Osteoblast (primary cell): ENCODE measurements at places on chromosomes 13 and 19.

GRCh38 chr19:35352177-35352447 lies 4.4 kb downstream of the FFAR1 start:
- no peak overlapping the region for H3K27ac ChIP-seq
- H3K4me1 ChIP-seq: no peaks in the 10 kb centered on the region
- H3K27me3 ChIP-seq: peaks cover 5% of the 10 kb centered on the region
- no peaks in the 10 kb centered on the region for H3K36me3 ChIP-seq
- DNase-seq: no peak
- no peak overlapping the region for H3K4me3 ChIP-seq

DNA sequence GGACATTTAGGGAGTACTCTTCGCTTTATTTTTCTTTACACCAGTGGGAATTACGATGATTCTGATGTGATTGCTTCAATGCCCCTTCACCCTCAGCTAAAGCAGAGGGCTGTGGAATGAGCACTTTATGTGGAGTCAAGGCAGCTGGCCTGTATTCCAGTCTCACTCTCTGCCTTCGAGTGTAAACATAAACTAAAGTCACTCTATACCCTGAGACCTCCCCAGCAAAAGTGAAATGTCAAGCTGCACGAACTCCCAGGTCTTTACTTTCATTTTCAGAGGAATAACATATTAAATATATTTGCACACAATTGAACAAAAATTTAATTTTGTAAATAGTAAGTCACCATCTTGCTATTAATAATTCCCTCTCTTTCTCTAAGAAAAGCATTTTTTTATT lies 557.1 kb downstream of the DACH1 start:
- H3K36me3 ChIP-seq: no peaks in the 10 kb centered on the region
- no peaks in the 10 kb centered on the region for H3K27me3 ChIP-seq
- DNase-seq: no peak
- no peak overlapping the region for H3K27ac ChIP-seq

GRCh38 chr13:84739021-84739420 lies 856.7 kb upstream of the SLITRK1 start:
- H3K36me3 ChIP-seq: no peaks in the 10 kb centered on the region
- no peak for DNase-seq
- H3K27ac ChIP-seq: no peak overlapping the region
- H3K4me1 ChIP-seq: no peaks in the 10 kb centered on the region

GRCh38 chr19:31627620-31628365 lies 278.6 kb upstream of the TSHZ3 start:
- H3K36me3 ChIP-seq: no peaks in the 10 kb centered on the region
- no peaks in the 10 kb centered on the region for H3K27me3 ChIP-seq

- peak overlapping the region; percentile 89 for H3K4me3 ChIP-seq
- H3K36me3 ChIP-seq: peaks cover 2% of the 10 kb centered on the region
- peak; percentile 100 for DNase-seq
- peak overlapping the region; percentile 48 for H3K27ac ChIP-seq
Observed at GRCh38 chr19:531009-531752, 379 bp upstream of the CDC34 start.

DNA sequence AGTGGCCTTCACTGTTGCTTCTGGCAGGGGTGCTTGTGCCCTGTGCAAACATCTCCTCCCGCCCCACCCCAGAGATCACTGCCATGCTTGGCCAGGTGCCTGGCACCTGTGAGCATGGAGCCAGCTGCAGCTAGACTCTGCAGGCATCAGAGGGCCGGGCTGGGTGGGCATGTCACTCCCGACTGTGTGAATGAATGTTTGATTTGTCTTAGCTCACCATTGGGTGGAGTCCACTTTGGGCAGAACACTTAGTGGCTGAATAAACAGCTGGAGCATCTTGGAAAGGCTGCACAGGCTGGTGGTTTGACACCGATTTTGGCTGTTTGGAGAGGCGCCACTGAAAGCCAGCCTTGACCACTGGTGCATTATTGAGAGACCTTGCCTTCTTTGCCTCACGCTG lies 267.3 kb downstream of the DLEU7 start:
- peaks cover 32% of the 10 kb centered on the region for H3K4me1 ChIP-seq
- H3K27me3 ChIP-seq: no peaks in the 10 kb centered on the region

DNA sequence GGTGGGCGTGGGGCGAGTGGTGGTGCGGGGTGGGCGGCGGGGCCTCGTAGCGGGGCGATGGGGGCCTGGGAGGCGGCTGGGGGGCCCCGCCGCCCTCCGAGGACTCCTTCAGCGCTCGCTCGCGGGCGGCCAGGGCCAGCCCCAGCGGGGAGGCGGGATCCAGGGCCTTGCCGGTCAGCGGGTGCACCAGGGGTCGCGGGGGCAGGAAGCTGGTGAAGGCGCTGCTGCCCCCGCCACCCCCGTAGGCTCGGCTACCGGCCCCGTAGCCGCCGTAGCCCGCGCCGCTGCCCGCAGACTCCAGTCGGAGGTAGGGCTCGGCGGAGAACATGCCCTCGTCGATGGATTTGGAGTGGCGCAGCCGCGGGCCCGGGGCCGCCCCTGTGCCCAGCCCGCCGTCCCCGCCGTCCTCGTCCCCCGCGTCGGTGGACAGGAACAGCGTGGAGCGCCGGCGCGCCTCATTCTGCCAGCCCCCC lies 18.6 kb downstream of the C19orf81 start:
- no peak for DNase-seq
- no peaks in the 10 kb centered on the region for H3K4me1 ChIP-seq
- no peak overlapping the region for H3K4me3 ChIP-seq
- H3K27me3 ChIP-seq: peaks cover 25% of the 10 kb centered on the region
- H3K36me3 ChIP-seq: no peaks in the 10 kb centered on the region

GRCh38 chr13:113869263-113869662 lies 5.4 kb upstream of the GAS6 start:
- no peaks in the 10 kb centered on the region for H3K27me3 ChIP-seq
- no peak overlapping the region for H3K27ac ChIP-seq
- H3K4me3 ChIP-seq: no peak overlapping the region
- H3K4me1 ChIP-seq: peaks cover 4% of the 10 kb centered on the region
- H3K36me3 ChIP-seq: no peaks in the 10 kb centered on the region

DNA sequence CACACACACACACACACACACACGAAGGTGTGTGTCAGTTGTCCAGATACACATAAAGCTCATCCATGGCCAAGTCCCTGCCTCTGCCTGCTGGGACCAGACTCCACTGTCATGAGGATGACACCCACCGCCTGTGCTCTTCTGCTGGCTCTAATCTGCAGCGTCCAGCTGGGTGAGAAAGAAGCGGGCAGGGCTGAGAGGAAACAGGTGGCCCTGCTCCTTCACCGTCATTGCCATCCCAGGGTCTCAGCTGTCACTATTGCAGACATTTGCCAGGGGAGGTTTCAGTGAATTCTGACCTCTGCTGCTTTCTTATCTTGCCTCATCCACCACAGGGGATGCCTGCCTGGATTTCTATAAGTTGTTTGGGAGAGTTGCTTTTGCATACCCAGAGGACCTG lies 31.4 kb downstream of the SCGB2B2 start:
- H3K4me3 ChIP-seq: no peak overlapping the region
- H3K4me1 ChIP-seq: no peaks in the 10 kb centered on the region

DNA sequence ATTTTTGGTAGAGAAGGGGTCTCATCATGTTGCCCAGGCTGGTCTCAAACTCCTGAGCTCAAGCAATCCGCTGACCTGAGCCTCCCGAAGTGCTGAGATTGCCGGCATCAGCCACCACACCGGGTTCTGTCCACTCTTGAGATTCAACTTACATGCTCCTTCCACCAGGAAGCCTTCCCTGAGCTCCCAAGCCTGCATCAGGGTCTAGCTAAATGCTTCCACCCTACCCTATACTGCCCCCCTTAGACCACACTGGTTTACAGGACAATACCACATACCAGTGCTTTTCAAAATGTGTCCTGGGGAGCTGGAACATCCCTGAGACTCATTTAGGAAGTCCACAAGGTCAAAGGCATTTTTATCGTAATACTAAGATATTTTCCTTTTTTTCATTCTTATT lies 15.1 kb upstream of the CACNG8 start:
- peaks cover 11% of the 10 kb centered on the region for H3K27me3 ChIP-seq
- no peak overlapping the region for H3K27ac ChIP-seq
- no peak overlapping the region for H3K4me3 ChIP-seq
- H3K36me3 ChIP-seq: no peaks in the 10 kb centered on the region
- DNase-seq: no peak
- no peaks in the 10 kb centered on the region for H3K4me1 ChIP-seq

DNA sequence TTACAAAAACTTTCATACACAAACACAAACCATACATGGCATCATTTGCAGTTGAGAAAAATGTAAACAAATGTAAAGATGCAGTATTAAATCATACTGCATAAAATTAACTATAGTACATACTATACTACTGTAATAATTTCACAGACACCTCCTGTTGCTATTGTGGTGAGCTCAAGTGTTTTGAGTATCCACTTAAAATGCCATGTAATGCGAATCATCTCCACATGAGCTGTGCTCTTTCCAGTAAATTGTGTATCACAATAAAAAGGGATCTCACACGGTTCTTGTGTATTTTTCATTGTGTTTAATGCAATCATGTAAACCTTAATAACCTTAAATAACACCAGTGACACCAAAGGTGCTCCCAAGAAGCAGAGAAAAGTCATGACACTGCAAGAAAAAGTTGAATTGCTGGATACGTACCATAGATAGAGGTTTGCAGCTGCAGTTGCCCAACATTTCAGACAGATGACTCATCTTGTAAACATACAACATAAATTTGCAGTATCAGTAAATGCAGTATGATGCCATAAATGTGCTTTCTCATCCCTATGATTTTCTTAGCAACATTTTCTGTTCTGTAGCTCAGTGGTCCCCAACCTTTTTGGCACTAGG lies 166.6 kb downstream of the RAP2A start:
- no peak overlapping the region for H3K27ac ChIP-seq
- no peaks in the 10 kb centered on the region for H3K4me1 ChIP-seq
- no peaks in the 10 kb centered on the region for H3K27me3 ChIP-seq

DNA sequence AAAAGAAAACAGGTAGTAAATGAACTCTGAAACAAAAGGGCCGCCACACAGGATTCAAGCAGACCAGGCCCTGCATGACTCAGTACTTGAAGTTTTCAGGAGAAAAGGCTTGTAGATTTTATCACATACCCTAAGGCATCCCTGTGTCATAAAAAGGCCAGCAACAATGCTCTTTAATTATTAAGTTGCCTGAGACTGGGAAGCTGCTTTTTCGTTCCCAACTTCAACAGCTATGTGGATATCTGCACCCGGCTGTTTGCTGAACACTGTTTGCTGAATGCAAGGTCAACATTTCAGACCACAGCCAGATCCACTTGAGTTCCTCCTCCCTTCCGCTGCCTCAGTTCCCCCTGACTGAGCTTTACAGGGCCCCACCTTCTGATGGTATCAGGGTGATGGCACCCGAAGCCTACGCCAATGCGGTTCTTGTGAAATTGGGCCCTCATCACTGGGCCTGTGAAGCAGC lies 6.1 kb upstream of the ECH1 start:
- no peak overlapping the region for H3K4me3 ChIP-seq
- peaks cover 11% of the 10 kb centered on the region for H3K4me1 ChIP-seq
- H3K27ac ChIP-seq: no peak overlapping the region
- H3K36me3 ChIP-seq: peaks cover 68% of the 10 kb centered on the region

DNA sequence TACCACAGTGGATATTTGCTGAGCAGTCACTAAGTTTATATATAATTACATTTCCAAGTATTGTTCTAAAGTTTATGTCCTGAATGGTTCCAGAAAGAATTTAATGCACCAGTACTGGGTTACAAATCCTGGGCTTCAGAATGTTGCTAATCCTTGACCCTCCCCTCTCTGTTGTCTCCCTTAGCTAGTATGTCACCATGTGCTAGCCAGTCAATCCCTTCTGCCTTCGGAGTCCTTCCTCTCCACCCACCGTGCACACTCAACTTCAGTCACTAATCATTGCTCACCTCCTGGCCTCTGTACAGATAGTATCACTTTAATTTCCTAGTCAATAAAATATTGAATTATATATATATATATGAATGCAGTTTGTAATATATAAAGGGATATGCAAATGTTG lies 7.5 kb downstream of the FAM124A start:
- H3K27ac ChIP-seq: no peak overlapping the region
- no peak for DNase-seq
- H3K36me3 ChIP-seq: no peaks in the 10 kb centered on the region
- H3K4me1 ChIP-seq: no peaks in the 10 kb centered on the region

- no peaks in the 10 kb centered on the region for H3K27me3 ChIP-seq
- peaks cover 14% of the 10 kb centered on the region for H3K36me3 ChIP-seq
- peak overlapping the region; percentile 86 for H3K4me3 ChIP-seq
- H3K27ac ChIP-seq: peak overlapping the region; percentile 99
Observed at GRCh38 chr13:33284916-33285315, 639 bp downstream of the STARD13 start.

- H3K4me3 ChIP-seq: no peak overlapping the region
- H3K4me1 ChIP-seq: peaks cover 24% of the 10 kb centered on the region
- no peak for DNase-seq
- no peaks in the 10 kb centered on the region for H3K27me3 ChIP-seq
- H3K36me3 ChIP-seq: peaks cover 6% of the 10 kb centered on the region
Observed at GRCh38 chr19:16333001-16333586, 8.5 kb downstream of the KLF2 start.

- DNase-seq: peak; percentile 96
- no peaks in the 10 kb centered on the region for H3K27me3 ChIP-seq
- peaks cover 8% of the 10 kb centered on the region for H3K36me3 ChIP-seq
- H3K4me1 ChIP-seq: peaks cover 35% of the 10 kb centered on the region
- H3K4me3 ChIP-seq: peak overlapping the region; percentile 63
Observed at GRCh38 chr19:11137542-11138384, 17.8 kb downstream of the SPC24 start.

- DNase-seq: no peak
- no peaks in the 10 kb centered on the region for H3K27me3 ChIP-seq
- H3K27ac ChIP-seq: no peak overlapping the region
- no peak overlapping the region for H3K4me3 ChIP-seq
- H3K4me1 ChIP-seq: peaks cover 7% of the 10 kb centered on the region
Observed at GRCh38 chr13:21322327-21322965, 136.7 kb downstream of the ZDHHC20 start.

GRCh38 chr13:42125046-42125445 lies 76.6 kb downstream of the DGKH start:
- no peaks in the 10 kb centered on the region for H3K27me3 ChIP-seq
- peaks cover 2% of the 10 kb centered on the region for H3K36me3 ChIP-seq
- H3K27ac ChIP-seq: no peak overlapping the region
- DNase-seq: no peak

DNA sequence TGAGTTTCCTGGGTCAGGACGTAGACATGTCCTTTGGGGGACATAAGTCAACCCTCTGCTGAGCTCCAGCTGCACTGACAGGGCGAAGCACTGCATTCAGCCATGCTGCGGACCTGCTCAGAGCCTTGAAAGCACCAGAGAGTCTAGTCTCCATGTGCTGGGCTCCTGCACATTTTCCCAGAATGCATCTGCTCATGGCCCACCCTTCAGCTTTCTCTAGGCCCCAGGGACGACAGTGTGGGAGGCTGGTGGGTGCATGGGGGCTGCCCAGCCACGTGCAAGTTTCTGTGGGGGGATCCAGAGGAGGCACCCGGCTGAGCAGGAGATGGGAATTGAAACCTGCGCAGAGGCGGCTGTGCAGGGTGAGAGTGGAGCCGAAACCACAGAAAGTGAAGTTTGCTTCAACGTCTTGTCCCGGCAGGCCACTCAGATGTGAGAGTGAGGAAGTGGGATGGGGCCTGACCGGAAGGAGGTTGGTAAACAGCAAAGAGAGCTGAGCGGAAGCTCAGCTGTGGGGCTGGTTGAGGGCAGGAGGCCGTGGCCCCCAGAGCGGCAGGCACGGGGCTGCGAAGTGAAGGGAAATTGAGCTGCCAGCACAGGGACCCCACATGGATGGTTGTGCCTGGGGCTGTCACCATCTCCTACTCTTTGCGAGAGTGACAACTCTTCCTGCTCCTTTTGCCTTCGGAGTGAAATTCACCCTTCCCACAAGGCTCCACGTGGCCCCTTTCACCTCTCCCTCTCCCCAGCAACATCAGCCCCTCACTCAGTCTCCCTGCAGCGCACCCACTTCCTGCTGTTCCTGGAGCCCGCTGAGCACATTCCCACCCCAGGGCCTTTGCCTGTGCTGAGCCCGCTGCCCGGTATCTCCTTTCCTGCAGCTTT lies 11.8 kb downstream of the PGLS start:
- peak; percentile 54 for DNase-seq
- no peak overlapping the region for H3K27ac ChIP-seq
- no peak overlapping the region for H3K4me3 ChIP-seq
- no peaks in the 10 kb centered on the region for H3K27me3 ChIP-seq
